HFFc6 (cell line): ENCODE measurements at places on chromosomes 2 and 18.

DNA sequence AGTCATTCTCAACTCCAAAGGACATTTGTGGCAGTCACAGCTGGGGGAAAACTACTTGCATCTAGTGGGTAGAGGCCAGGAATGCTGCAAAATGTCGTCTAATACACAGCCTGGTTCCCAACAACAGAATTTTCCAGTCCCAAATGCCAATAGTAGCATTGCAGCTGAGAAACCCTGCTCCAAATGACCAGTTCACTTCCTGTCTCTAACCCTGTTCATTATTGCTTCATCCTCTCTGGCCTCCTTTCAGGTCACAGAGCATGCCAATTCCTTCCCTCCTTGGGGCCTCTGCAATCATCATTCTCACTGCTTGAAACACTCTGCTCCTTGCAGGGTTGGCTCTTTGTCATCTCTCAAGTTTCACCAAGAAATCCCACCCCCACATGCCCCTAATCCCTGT, 139.1 kb downstream of the IRS1 start:
- H3K36me3 ChIP-seq, result peaks cover 12% of the 10 kb centered on the region
- peaks cover 54% of the 10 kb centered on the region for H3K4me1 ChIP-seq
- H3K27ac ChIP-seq, result peak overlapping the region; percentile 59
- peak; percentile 66 for DNase-seq
- no peak overlapping the region for H3K4me3 ChIP-seq

GRCh38 chr2:25305775-25306174, 36.0 kb downstream of the DNMT3A start:
- no peak overlapping the region for H3K27ac ChIP-seq
- peaks cover 8% of the 10 kb centered on the region for H3K27me3 ChIP-seq
- no peak overlapping the region for H3K4me3 ChIP-seq
- no peaks in the 10 kb centered on the region for H3K36me3 ChIP-seq
- DNase-seq, result no peak
- peaks cover 14% of the 10 kb centered on the region for H3K4me1 ChIP-seq

DNA sequence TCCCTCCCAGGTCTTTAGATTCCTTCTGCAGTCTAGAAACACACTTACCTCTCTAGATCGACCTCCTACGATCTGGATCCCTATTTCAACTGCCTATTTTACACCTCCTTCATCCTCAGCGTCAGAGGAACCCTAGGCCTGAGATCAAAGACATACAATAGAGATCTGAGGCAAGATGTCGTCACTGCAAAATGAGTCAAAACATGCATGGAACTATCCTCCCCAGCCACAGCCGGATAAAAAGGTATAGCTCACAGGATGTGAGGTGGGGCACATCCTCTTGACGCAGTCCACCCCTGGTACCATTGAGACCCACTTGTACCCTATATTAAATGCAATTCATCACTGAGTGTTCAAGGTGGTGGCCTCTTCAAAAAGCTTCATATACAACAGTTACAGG, 63.7 kb upstream of the DNAJC10 start:
- no peaks in the 10 kb centered on the region for H3K27me3 ChIP-seq
- H3K4me1 ChIP-seq, result peaks cover 18% of the 10 kb centered on the region
- H3K36me3 ChIP-seq, result no peaks in the 10 kb centered on the region
- no peak overlapping the region for H3K4me3 ChIP-seq

- no peak overlapping the region; the same call in 1 of the 2 replicates for H3K4me3 ChIP-seq
- peak; percentile 70 for DNase-seq
- peaks cover 12% of the 10 kb centered on the region for H3K4me1 ChIP-seq
- H3K36me3 ChIP-seq, result no peaks in the 10 kb centered on the region
- peaks cover 2% of the 10 kb centered on the region; the same call in 1 of the 2 replicates for H3K27me3 ChIP-seq
Measured at GRCh38 chr2:156356014-156356754, 23.7 kb upstream of the NR4A2 start.

DNA sequence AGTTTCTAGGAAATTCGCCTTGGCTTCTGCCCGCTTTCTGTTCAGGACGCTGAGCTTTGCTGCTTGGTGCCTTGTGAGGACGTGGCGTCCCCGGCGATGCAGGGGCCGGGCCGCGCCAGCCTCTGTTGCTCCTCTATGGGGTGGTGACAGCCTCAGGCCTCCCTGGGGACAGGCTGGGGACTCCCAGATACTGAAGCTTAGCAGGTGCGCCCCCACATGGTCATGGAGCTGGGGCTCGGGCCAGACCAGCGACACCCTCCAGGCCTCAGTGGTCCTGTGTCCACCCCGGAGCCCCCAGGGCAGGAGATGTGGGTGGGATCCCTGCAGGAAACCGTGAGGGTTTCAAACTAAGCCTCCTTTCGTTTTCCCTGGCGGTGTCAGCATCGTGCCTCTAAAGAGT, 29.2 kb downstream of the KCNG2 start:
- no peaks in the 10 kb centered on the region for H3K4me1 ChIP-seq
- no peak overlapping the region for H3K27ac ChIP-seq
- 0 out of 2 replicates have a peak, but pooled peaks cover under 1% of the 10 kb centered on the region for H3K36me3 ChIP-seq
- no peak for DNase-seq
